H7 (cell line): ENCODE measurements at places on chromosomes 3 and 15.

GRCh38 chr3:7875925-7876324 is 625.7 kb upstream of the LMCD1 start:
- no peak for DNase-seq

- DNase-seq, result no peak
Measured at GRCh38 chr3:144662729-144663128, 691.1 kb downstream of the DIPK2A start.

- DNase-seq, result no peak
Measured at GRCh38 chr3:161822291-161822690, 325.7 kb downstream of the OTOL1 start.

DNA sequence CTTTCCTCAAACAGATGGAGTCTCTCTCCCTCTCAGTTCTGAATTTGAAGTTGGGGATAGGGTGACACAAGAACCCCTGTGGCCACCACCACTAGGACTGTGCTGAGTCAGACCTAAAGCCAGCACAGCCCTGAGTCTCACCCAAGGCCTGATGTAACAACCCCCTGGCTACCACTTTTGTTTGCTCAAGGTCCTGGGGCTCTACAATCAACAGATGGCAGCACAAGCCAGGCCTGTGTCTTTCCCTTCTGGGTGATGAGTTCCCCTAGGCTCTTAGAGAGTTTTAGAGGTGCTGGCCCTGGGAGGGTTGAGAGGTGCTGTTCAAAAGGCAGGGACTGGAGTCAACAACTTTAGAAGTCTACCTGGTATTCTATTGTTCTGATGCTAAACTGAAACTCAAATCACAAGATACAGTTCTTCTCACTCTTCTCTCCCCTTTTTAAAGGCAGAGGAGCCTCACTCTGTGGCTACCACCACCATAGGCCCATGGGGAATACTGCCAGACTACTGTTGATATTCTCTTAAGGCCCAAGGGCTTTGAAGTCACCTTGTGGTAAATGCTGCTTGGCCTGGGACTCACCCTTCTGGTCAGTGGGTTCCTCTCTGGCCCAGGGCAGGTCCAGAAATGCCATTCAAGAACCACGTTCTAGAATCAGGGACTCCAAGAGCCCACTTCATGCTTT is 6.5 kb downstream of the OR5K4 start:
- DNase-seq, result no peak

- no peak for DNase-seq
Measured at GRCh38 chr3:99967796-99968195, 146.5 kb downstream of the FILIP1L start.

- no peak for DNase-seq
Measured at GRCh38 chr3:78497021-78497420, 1270.8 kb downstream of the ROBO1 start.

DNA sequence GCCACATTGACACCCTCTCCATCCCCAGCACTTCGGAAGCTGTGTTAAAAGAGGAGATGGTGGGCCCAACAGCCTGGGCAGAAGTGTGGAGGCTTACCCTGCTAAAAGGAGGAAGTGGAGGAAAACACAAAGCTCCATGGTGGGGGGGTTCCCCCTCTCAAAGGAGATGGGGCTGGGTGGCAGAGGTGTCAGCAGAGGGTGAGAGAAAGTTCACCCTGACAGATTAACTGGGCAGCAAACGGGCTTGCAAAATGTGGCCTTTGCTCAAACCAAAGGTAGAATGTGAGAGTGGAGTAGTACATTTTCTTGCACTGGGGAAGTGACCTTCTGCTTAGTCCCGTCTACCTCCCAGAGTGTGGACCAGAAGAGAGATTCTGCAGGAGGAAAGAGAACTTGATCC is 44.7 kb downstream of the MYO1E start:
- DNase-seq, result no peak
